ENCODE measurements at places on chromosomes 7 and 10.
A peak's percentile ranks its signal among the peaks of the same experiment; 100 is the strongest.

DNA sequence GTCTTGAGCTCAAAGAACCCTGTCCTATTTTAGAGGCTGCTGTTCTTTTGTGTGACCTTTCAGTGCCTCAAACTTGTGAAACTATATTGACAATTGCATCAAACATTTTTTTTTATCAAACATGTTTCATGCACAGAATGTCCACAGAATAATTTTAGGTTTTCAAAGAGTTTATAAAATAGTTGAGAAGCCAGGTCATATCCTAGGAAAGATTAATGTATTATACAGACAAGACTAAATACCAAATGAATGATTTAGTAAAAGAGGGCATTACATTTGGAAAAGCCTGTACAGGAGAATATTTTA lies 67.0 kb downstream of the CDK6 start:
- DNase-seq: no peak

- no peak for DNase-seq
Measured at GRCh38 chr7:5445981-5446594, 22.5 kb upstream of the TNRC18 start.

- DNase-seq: no peak
Measured at GRCh38 chr10:73065441-73065840, 31.2 kb downstream of the P4HA1 start.

GRCh38 chr7:149226840-149227494 lies 12.5 kb upstream of the ZNF212 start:
- DNase-seq: no peak

- no peak for DNase-seq
Measured at GRCh38 chr10:112208997-112209396, 25.4 kb upstream of the GPAM start.

DNA sequence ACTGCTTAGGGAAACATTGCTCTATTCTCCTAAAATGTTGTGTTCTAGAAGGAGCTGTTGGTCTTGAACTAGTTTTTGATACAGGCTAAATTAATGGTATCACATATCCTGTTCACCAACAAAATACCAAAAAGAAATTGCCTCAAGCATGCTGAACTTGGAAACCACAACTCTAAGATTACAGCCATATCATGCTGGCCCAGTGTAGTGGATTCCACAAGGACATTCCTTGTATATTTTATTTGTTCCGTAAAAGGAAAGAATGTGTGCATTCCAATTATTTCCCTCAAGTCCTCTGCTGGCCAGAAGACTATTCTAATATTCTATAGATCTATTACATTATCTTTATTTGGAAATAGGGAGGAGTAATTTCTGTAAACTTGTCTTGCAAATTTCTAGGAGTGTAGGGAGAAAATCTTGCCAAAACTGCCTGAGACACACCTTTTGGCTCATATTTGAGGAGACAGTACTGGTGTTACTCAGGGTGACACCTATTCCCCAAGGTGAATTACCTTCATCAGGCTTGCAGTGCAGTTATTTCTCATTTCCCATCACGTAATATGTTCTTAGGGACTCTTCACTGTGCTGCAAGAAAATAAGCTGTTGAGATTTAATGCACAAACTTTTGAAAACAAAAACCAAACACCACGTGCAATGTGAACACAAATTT lies 1.9 kb upstream of the NEBL start:
- no peak for DNase-seq

DNA sequence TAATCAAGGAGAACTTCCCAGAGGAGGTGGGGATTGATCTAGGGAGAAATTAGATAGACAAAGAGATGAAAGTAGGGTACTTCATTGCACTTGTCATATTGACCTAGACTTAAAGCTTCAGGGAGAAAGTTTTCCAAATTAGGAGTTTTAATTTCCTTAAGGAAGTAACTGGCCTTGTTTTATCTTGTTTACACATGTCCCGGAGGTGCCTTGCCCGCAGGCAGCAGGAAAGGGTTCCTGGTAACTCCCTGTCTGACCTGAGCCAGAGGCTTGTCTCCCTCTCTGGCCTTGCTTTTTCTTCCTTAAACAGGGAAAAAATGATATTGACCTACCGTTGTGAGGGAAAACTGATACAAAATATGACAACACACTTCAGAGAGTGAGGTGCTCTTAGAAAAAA lies 181.6 kb downstream of the EVX1 start:
- no peak for DNase-seq

DNA sequence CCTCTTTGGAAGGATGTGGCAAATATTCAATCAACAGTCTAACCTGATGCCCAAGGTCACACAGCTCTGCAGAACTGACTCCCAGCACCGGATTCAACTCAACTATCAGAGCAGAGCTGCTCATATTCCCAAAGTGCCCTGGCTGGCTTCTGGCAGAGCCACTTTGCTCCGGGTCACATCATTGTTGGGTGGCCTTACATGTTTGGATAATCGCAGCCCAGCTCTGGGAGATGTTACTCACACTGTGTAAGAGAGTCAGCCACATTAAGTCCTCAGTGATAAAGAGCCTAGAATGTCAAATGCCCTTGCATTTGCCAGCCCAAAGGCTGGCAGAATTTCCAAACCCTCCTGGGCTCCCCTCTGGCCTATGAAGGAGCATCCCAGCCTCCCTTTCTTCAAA lies 79.8 kb upstream of the PDE1C start:
- DNase-seq: no peak

GRCh38 chr10:92291921-92292845 lies 1.2 kb downstream of the MARCHF5 start:
- DNase-seq: peak; percentile 80

- peak; percentile 3 for DNase-seq
Measured at GRCh38 chr7:141242568-141242967, 168.7 kb downstream of the TMEM178B start.

GRCh38 chr10:131850383-131850870 lies 50.4 kb upstream of the PPP2R2D start:
- no peak for DNase-seq

- no peak for DNase-seq
Measured at GRCh38 chr7:52283335-52283734, 752.1 kb upstream of the POM121L12 start.

GRCh38 chr10:114276671-114277070 lies 37.6 kb downstream of the VWA2 start:
- no peak for DNase-seq

DNA sequence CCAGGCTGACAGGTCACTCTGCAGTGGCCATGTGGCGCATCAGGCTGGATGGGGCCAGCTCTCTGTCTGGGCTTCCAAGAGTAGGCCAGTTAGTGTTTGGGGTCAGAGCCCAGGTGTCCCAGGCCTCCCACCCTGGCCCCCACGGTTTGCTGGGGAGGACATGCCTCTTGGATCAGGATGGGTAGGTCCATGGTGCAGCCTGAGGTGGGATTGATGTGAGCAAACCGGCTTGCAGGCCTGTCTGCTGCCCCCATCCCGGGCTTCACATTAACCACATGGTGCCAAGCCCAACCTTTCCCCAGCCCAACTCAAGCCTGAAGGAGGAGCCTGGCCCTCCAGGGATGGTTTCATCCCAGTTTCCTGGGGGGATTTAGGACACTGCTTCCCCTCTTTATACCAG lies 39.2 kb downstream of the LDB3 start:
- DNase-seq: no peak

All from activated CD8-positive, alpha-beta memory T cell treated with anti-CD3 and anti-CD28 coated beads, Interleukin-2, amount 10 ng/mL, durations not matched to agents 7 days and 5 days (primary cell).